GM23338 (cell line): ENCODE measurements at places on chromosomes 3 and 15. TPM values are rescaled to one million over a fixed set of nuclear protein-coding genes. Genes with fewer than 3 reads are reported as not detected.

DNA sequence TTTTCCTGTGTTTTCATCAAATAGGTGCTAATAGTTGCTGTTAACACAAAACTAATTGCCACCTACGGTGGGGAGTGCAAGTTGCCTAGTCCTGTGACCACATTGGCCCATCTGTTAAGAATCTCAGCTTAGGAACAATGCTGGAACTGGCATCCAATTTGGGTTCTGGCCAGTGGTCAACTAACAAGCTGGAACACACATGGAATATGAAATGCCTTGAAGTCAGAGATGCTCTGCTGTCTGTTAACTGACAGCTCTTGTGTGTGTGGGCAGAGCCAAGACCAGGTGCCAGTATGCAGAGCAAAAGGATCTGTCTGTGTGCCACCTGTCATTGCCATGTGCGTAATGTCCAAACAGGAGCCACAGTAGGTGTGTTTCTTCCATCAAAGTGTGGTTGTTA lies 460.8 kb downstream of the ROBO2 start:
- H3K4me1 ChIP-seq, result no peaks in the 10 kb centered on the region
- no peak overlapping the region for H3K4me3 ChIP-seq
- no peaks in the 10 kb centered on the region for H3K36me3 ChIP-seq

GRCh38 chr3:126314790-126315658 lies 42.2 kb downstream of the KLF15 start:
- H3K4me3 ChIP-seq, result no peak overlapping the region
- H3K36me3 ChIP-seq, result no peaks in the 10 kb centered on the region
- DNase-seq, result no peak
- H3K4me1 ChIP-seq, result peaks cover 5% of the 10 kb centered on the region
- no peaks in the 10 kb centered on the region for H3K27me3 ChIP-seq

The TRAIP gene
- 16.6 and 19.5 TPM in 2 replicates for polyA plus RNA-seq

DNA sequence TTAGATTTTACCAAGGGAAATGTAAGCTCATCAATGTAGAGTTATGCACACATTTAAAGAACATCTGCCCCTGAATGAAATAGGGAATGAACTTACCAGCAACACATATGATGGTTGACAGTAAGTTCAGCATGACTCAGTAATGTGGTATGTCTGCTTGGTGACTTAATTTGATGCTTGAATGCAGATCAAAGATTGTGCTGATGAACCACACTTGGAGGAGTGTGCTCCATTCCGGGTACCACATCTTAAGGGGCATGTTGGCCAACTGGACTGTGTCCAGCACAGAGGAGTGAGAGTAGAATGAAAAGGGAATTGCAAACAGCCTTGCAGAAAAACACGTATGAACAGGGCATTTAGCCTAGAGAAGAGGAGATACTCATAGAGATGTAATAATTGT lies 171.0 kb upstream of the RARB start:
- no peaks in the 10 kb centered on the region for H3K36me3 ChIP-seq
- no peak overlapping the region for H3K4me3 ChIP-seq
- H3K27me3 ChIP-seq, result no peaks in the 10 kb centered on the region
- H3K27ac ChIP-seq, result no peak overlapping the region
- H3K4me1 ChIP-seq, result no peaks in the 10 kb centered on the region

GRCh38 chr3:186759231-186759930 lies 24.0 kb upstream of the EIF4A2 start:
- no peaks in the 10 kb centered on the region for H3K36me3 ChIP-seq
- peak; percentile 48 for DNase-seq
- H3K4me1 ChIP-seq, result 0 out of 2 replicates have a peak, but pooled peaks cover 6% of the 10 kb centered on the region
- no peak overlapping the region for H3K27ac ChIP-seq

- H3K4me3 ChIP-seq, result no peak overlapping the region
- H3K36me3 ChIP-seq, result no peaks in the 10 kb centered on the region
- peaks cover 3% of the 10 kb centered on the region; the same call in 1 of the 2 replicates for H3K4me1 ChIP-seq
- no peaks in the 10 kb centered on the region for H3K27me3 ChIP-seq
- no peak overlapping the region for H3K27ac ChIP-seq
Observed at GRCh38 chr15:47573673-47574072, 143.6 kb upstream of the SEMA6D start.

The MAP6D1 gene
- polyA plus RNA-seq, result 1.1 and 2.6 TPM in 2 replicates

DNA sequence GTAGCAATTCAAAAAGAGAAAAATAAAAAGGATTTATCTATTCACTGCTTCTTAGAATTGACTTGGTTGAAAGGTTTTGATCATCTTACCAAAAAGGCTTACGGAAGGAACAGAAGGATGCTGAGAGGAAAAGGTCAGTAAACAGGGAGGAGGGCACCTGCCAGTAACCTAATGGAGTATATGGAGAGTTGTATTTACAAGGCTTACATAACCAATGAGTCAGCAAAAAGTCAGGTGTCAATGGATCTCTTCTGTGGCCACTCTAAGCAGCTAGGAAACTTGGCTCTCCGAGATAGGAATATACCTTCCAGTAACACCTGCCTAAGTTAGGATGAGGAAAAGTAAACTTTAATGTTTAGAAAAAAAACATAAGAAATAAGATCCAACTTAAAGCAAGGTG lies 80.5 kb upstream of the PLXND1 start:
- H3K27me3 ChIP-seq, result no peaks in the 10 kb centered on the region
- no peak overlapping the region for H3K27ac ChIP-seq
- no peaks in the 10 kb centered on the region for H3K36me3 ChIP-seq
- peak; percentile 32 for DNase-seq

DNA sequence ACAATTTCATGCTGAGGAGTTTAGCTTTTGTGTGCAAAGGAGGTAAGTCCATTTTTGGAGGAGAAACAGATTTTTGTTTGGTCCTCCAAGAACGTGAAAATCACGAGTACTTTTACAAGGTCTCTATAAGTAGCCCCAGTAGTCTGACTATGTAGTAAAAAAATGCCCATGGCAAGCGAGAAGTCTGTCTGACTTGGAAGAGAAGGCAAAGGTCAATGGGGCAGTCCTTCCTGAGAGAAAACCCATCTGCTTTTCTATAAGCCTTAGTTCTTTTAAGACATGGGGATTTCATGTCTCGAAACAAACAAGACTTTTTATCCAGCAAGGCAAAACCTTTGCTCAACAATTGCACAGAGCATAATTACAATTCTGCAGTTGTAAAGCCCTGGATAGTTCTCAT lies 183.2 kb downstream of the GAP43 start:
- H3K4me1 ChIP-seq, result peaks cover 41% of the 10 kb centered on the region
- no peak overlapping the region for H3K4me3 ChIP-seq
- H3K36me3 ChIP-seq, result no peaks in the 10 kb centered on the region
- no peaks in the 10 kb centered on the region for H3K27me3 ChIP-seq

GRCh38 chr3:148923592-148923991 lies 58.5 kb downstream of the CPA3 start:
- no peaks in the 10 kb centered on the region for H3K4me1 ChIP-seq
- no peaks in the 10 kb centered on the region for H3K36me3 ChIP-seq
- no peaks in the 10 kb centered on the region for H3K27me3 ChIP-seq
- H3K27ac ChIP-seq, result no peak overlapping the region

- no peak overlapping the region for H3K4me3 ChIP-seq
- no peak overlapping the region for H3K27ac ChIP-seq
- H3K36me3 ChIP-seq, result no peaks in the 10 kb centered on the region
- H3K27me3 ChIP-seq, result no peaks in the 10 kb centered on the region
- no peaks in the 10 kb centered on the region for H3K4me1 ChIP-seq
Observed at GRCh38 chr15:27665002-27665401, 434.1 kb downstream of the OCA2 start.

DNA sequence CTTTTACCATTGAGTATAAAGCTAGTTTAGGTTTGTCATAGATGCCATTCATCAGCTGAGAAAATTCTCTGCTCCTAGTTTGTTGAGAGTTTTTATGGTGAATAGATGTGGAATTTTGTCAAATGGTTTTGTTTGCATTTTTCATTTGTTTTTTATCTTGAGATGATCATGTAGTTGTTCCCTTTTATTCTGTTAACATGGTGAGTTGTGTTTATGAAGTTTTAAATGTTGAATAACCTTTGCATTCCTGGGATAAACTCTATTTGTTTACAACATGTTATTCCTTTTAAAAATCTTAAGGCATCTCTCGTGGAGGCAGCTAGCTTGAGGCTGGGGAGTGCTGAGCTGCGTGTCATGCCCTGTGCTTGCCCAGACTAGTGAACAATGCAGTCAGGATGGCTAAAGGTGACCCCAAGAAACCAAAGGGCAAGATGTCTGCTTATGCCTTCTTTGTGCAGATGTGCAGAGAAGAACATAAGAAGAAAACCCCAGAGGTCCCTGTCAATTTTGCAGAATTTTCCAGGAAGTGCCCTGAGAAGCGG lies 48.5 kb downstream of the ANAPC13 start:
- DNase-seq, result no peak
- no peaks in the 10 kb centered on the region for H3K36me3 ChIP-seq
- H3K4me3 ChIP-seq, result no peak overlapping the region
- no peak overlapping the region for H3K27ac ChIP-seq
- H3K4me1 ChIP-seq, result no peaks in the 10 kb centered on the region

DNA sequence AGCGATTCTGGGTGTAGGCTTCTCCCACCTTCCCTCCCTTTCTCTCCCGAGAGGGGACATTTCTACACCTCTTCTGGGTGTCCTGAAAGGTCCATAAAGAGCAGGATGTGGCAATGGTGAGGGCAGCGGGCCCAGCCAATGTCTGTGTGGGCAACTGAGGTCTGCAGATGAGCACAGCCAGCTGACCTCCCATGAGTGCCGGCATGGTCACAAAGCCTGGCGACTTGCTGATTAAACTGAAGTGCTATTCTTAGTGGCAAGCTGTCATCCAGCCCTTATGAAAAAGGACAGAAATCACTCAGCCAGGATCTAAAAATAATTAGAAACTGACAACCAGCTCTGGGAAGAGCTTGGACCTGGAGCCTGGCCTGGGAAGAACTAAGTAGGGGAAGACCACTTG lies 124.3 kb upstream of the RGMA start:
- no peak for DNase-seq
- H3K36me3 ChIP-seq, result no peaks in the 10 kb centered on the region
- H3K27me3 ChIP-seq, result no peaks in the 10 kb centered on the region
- H3K27ac ChIP-seq, result no peak overlapping the region
- H3K4me3 ChIP-seq, result no peak overlapping the region

- H3K4me3 ChIP-seq, result no peak overlapping the region
- H3K36me3 ChIP-seq, result no peaks in the 10 kb centered on the region
- no peaks in the 10 kb centered on the region for H3K4me1 ChIP-seq
- DNase-seq, result no peak
Observed at GRCh38 chr3:172546628-172547214, 23.5 kb upstream of the TNFSF10 start.

- DNase-seq, result no peak
- H3K27me3 ChIP-seq, result peaks cover 9% of the 10 kb centered on the region; the same call in 1 of the 2 replicates
- 0 out of 2 replicates have a peak, but pooled peaks cover 5% of the 10 kb centered on the region for H3K4me1 ChIP-seq
- H3K4me3 ChIP-seq, result no peak overlapping the region
- no peaks in the 10 kb centered on the region for H3K36me3 ChIP-seq
- no peak overlapping the region for H3K27ac ChIP-seq
Observed at GRCh38 chr3:182686033-182686886, 107.0 kb upstream of the ATP11B start.

The ANKRD63 gene
- polyA plus RNA-seq, result not detected in 2 replicates

The GABRR3 gene
- not detected in 2 replicates for polyA plus RNA-seq

The SLC22A13 gene
- polyA plus RNA-seq, result 0.13 and 0.26 TPM in 2 replicates
